GM23248 (cell line): ENCODE measurements at places on chromosomes 7 and 10. TPM values are rescaled to one million over a fixed set of nuclear protein-coding genes. Genes with fewer than 3 reads are reported as not detected.
A peak's percentile ranks its signal among the peaks of the same experiment; 100 is the strongest.

The FGF8 gene
- total RNA-seq: 4.4 TPM in 1 of 2 replicates, not detected in the other

The TRPV5 gene
- total RNA-seq: not detected in 2 replicates

The SRRT gene
- 57.1 and 58.9 TPM in 2 replicates for total RNA-seq

The GRID1 gene
- not detected in 2 replicates for total RNA-seq

The EVX1 gene
- total RNA-seq: not detected in 2 replicates

The FAM25G gene
- total RNA-seq: not detected in 2 replicates

The RNF133 gene
- not detected in 2 replicates for total RNA-seq

The GRM3 gene
- total RNA-seq: not detected in 2 replicates

The C7orf25 gene
- total RNA-seq: 11.1 and 19.3 TPM in 2 replicates

The MUC12 gene
- 0.54 and 1.5 TPM in 2 replicates for total RNA-seq

DNA sequence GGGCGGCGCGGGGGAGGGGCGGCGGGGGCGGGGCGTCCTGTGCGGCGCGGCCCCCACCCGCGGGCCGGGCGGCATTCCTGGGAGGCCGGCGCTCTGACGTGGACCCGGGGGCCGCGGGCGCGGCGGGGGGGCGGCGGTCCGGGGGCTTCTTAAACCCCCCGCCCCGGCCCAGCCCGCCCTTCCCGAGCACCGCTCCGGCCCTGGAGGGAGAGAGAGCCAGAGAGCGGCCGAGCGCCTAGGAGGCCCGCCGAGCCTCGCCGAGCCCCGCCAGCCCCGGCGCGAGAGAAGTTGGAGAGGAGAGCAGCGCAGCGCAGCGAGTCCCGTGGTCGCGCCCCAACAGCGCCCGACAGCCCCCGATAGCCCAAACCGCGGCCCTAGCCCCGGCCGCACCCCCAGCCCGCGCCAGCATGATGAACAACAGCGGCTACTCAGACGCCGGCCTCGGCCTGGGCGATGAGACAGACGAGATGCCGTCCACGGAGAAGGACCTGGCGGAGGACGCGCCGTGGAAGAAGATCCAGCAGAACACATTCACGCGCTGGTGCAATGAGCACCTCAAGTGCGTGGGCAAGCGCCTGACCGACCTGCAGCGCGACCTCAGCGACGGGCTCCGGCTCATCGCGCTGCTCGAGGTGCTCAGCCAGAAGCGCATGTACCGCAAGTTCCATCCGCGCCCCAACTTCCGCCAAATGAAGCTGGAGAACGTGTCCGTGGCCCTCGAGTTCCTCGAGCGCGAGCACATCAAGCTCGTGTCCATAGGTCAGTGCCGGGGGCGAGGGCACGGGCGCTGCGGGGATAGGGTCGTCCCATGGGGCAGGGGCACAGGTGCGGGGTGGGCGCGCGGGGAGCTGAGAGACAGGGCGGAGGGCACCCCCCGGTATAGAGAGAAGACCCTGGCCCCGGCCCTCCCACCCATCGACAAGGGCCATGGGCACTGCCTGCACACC is at the start of gene FLNC:
Gene FLNC (plus strand): TSS at position 176 of the 947 bp plus-strand sequence. CDS start 232 bp downstream, at position 408.
- DNase-seq: peak; percentile 88

DNA sequence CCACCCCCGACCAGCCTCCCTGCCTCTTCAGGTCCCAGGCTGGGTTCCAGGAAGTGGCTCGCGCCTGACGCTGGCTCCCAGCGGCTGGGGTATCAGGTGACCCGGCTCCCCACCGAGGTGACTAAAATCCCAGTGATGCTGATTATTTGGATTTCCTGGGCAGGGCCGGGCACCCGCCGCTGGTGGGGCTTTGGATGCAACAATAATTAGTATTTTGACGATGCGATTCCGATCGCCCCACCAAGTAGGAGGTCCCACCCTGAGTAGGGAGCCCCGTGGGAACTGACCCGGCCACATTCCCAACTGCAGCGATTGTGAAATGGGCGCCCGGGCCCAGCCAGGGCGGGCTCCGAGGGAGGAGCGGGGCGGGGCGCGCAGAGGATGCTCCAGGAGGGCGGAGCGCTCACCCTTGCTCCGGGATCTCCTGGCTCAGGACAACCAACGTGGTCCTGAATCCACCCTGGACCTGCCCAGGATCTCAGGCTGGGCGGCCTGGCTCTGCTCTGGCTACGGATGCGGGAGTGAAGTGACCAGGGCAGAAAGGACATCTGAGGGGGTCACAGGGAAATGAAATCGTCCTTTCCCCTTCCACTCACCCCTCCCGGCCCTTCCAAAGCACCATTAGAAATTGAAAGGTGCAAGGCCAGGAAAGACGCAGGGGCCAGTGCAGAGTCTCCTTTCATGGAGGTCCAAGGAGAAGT is 32.6 kb downstream of the DUSP5 start:
- DNase-seq: peak; percentile 92

- DNase-seq: no peak
Measured at GRCh38 chr10:92264249-92264648, 26.6 kb downstream of the CPEB3 start.

DNA sequence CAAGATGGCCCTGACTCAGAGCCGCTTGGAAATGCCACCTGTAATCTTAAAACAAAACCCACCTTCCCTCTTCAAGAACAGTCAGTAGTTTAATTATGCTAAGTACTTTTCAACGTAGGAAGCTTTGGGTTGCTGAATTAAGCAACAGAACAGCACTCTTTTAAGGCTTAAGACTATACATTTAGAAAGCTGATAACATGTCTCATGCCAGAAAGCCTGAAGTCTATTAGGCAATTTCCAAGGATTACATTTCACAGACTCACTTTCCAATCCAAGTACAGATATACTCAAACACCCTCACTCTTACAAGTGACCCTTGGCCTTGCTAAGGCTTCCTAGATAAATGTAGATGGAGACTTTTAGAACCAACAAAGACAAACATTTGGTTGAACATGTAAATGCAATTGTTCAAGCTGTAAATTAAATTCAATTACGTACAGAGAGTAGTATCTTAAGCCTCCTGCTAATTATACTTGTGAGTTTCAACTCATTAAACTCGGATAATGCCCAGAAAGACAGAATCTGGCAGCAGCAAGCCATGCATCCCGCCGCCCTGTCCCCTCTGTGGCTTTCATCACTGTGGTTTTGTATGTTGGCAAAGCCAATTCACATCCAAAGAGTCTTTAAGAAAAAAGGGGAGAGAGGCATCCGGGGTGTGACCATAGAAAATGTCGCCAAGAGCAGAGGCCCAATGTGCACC is 283.1 kb upstream of the NRP1 start:
- DNase-seq: no peak

GRCh38 chr7:96772139-96772694 is 62.6 kb upstream of the SEM1 start:
- DNase-seq: no peak

DNA sequence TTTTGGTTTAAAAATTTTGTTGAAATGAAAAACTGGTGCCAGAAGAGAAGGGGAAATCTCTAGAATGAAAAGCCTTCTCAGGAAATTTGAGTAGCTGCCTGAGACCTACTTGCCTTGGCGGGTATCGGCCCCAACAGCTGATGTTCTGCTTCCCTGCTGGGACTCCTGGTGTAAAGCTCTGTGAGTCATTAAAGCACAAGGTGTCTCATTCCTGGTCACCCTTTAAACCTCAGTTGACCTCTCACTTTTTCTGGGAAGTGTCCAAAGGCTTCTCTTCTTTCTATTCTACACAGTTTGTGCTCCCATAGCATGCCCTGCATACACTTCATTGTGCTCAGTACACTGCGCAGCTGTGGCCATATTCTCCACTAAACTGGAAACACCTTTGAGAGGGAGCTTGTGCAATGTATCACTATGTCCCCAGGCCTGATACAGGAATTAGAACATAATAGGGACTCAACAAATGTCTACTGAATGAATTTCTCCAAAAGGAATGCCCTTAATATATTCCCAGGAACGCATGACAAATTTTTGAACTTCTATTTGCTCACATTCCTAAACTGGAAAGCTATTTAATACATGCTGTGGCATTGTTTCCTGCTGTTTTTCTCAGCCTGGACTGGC is 303.9 kb downstream of the SDHAF3 start:
- no peak for DNase-seq

GRCh38 chr7:491292-491957 is 28.2 kb downstream of the PDGFA start:
- DNase-seq: no peak

- no peak for DNase-seq
Measured at GRCh38 chr7:110809832-110810231, 281.1 kb upstream of the LRRN3 start.

DNA sequence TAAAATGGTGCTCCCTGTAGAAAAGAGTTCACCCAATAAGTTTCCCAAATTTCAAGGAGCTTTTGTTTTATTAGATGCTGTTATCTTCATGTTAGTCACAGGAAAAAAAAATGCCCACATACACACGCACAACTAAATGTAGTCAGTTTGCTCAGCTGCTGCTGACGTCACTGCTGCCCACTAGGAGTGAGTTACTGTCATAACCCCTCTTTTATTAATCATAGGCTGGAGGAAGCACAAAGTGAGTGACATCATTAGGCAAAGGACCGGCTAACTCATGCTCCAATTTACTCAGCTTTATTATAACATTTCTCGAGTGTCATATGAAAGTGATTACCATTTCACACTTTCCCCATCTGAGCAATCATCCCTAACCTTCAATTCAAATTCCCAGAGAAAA is 6.7 kb upstream of the INHBA start:
- DNase-seq: peak; percentile 99

DNA sequence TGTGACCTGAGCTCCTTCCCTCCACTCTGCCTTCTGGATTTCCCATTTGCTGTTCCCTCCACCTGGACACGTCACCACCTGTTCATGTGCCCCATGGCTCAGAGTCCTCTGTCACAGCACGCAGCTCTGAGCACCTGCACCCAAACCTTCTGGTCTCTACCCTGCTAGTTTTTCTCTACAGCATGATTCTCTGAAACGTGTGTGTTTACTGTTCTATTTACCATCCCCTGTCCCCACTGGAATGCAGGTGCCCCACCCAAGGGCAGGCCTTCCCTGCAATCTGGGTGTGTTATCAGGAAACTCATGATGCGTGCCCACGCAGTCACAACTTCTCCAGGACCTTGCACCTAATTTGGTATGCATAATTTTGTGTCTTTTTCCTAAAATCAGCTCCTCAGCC is 284.4 kb upstream of the IGFBP3 start:
- no peak for DNase-seq

GRCh38 chr7:16801111-16801542 is 3.7 kb downstream of the AGR2 start:
- DNase-seq: peak; percentile 84

GRCh38 chr10:13347500-13348156 is 465 bp downstream of the SEPHS1 start:
- DNase-seq: peak; percentile 90

- DNase-seq: no peak
Measured at GRCh38 chr7:1603346-1604225, 33.8 kb upstream of the PSMG3 start.

- DNase-seq: no peak
Measured at GRCh38 chr7:79034730-79035129, 418.7 kb downstream of the MAGI2 start.

DNA sequence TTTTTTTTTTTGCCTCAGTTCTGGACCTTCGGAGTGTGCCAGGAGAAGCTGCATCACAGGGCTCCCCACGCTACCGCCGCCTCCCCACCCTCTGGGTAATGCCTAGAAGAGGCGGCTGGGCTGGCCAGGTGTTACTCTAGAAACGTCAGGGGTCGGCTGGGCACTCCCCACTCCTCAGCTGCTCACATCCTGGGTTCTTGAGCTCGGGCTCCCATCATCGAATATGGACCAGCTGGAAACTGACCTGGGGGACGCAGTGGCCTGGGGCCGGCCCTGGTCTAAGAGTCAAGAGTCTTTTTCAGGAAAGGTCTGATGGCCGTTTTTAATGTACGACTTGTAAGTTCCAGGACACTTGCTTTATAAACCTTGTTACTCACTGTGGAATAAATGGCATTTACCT is 326.5 kb downstream of the WDR37 start:
- DNase-seq: no peak
